ENCODE measurements at places on chromosomes 3 and 15. TPM values are rescaled to one million over a fixed set of nuclear protein-coding genes. Genes with fewer than 3 reads are reported as not detected.
A peak's percentile ranks its signal among the peaks of the same experiment; 100 is the strongest.

DNA sequence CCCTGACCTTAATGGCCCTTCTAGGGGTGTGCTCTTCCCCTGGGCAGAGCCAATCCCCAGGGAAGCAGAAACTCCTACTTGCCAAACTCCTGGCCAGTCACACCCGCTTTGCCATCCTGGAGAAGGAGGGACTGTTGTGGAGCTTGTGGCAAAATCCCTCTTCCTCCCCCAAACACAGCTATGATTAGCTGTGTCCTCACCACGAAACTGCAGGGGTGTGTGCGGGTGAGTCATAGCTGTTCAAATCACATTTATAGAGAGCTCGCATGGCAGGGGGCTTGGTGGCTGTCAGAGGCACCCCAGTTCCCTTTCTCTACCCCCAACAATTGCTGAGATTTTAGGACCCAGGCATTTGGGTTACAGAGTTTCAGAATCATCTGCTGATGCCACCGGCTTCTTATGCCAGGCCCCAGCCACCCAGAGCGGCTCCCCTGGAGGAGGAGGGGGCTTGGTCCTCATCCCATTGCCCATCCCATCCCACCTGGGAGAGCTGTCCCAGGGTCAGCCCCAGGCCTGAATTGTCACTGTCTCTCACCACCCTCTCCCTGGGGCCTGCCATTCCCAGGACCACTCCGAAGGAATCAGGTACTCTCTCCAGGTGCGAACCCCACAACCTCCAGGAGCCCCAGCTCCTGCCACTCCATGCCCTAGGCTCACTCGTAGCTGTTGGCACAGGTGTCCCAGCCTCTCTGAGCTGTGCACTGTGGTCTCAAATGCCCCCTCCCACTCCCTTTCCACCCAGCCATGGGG lies 28.8 kb upstream of the MAGEF1 start:
- peak; percentile 52 for DNase-seq

TGM5 gene
- not detected for total RNA-seq

DNA sequence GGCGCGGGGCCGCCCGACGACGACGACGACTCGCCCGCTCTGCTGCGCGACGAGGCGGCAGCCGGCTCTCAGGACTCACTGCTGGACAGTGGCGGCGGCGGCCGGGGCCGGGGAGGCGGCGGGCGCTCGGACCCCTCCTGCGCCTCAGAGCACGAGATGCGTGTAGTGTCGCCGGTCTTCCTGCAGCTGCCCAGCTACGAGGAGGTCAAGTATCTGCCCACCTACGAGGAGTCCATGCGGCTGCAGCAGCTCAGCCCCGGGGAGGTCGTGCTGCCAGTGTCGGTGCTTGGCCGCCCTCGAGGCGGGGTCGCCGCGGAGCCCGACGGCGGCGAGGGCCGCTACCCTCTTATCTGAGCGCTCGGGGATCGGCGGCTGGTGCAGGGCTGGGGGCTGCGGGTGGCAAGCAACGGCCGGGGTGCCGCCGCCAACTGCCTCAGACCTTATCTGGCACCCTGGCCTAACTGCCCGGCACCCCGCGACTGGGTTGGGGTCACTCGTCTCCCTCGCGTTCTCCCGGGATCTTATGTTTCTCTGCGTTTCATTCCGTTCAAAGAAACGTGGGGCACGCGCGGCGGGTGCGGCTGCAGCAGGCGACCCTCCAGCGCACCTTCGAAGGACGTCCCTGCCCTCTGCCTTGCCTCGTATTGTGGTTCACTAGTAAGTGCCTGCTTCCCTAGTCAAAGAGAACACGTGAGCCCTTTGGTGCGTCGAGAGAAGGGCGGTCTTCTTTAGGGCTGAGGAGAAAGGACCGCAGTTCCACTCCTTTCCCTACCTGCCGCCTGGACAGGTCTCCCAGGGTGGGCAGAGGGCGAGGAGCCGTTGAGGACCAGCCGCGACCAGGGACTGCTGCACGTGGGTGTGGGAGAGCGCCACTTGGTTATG lies 1.0 kb downstream of the C3orf80 start:
- no peak for DNase-seq

GNAT1 gene
- total RNA-seq = not detected

DNA sequence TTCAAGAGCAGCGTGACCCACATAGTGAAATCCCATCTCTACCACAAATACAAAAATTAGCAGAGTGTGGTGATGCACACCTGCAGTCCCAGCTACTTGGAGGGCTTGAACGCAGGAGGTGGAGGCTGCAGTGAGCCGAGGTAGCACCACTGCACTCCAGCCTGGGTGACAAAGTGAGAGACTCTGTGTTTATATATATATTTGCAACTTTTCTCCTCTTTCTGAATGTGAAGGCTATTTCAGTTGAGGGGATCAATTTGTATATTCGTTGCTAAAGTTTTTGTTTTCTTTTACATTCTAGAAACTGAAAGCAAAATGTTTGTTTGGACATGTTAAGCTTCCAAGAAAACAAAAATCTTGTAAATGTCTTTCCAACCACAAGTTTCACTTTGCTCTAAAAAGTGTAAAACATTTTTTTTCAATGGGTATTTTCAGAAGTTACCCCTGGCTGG lies 29.8 kb upstream of the FAM98B start:
- DNase-seq = no peak

DNA sequence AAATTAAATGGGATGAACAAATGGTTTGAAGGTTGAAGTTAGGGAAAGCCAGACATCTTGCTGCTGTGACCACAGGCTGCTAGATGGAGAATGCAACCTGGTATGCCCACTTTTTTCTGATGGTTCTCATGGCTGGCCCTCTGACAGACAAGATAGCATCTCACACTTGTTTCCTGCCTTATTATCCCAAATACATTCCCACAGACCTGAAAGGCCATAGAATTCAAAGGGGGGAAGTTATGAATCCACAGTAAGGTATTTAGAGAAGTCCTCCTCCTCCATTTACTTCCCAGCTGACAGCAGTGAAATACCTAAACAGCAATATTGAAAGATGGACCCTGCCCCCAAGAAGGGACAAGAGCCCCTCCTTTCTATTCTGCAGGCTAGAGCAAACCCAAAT lies 32.4 kb downstream of the LEO1 start:
- DNase-seq = no peak

GRCh38 chr3:180626844-180627243 lies 24.9 kb downstream of the TTC14 start:
- DNase-seq = no peak

GRCh38 chr15:22808761-22809280 lies 22.4 kb downstream of the NIPA1 start:
- no peak for DNase-seq

DNA sequence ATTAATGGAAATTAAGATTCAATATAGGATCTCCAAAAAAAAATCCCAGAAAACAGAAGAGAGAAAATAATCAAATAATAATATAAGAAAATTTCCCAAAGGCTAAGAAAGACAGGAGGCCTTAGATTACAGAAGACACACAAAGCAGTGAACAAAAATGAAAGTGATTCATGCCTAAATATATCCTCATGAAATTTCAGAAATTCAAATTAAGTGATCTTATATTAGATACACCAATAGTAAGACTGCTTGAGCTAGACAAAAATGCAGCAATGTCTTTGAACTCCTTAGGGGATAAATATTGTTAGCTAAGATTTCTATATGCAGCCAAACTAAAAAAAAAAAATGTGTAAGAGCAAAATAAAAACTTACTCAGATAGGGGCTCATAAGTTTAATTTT lies 44.6 kb upstream of the ARPP21 start:
- DNase-seq = no peak
